ENCODE measurements at places on chromosomes 4 and X.

GRCh38 chr4:101282076-101282844 lies 65.1 kb downstream of the PPP3CA start:
- peak; percentile 36 for DNase-seq

DNA sequence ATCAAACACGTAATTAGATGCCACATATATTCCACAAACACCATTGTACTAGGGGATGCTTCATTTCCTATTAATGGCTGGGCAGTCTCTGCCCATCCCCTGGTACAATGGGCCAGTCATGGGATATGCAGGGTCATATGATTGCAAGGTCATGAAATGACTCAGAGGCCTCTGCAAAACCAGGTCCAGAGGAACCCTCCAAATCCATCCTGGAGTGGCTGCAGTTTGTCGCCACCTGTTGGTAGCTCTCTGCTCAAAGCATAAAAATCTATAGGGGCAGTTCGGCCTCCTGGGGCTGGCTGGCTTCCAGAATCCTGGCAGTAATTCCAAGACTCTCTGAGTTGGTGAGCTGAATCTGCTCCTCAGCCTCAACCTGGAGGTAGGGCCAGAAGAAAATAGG lies 22.9 kb upstream of the PUDP start:
- peak; percentile 38 for DNase-seq

GRCh38 chr4:167688660-167689142 lies 403.6 kb upstream of the ANXA10 start:
- DNase-seq: no peak

DNA sequence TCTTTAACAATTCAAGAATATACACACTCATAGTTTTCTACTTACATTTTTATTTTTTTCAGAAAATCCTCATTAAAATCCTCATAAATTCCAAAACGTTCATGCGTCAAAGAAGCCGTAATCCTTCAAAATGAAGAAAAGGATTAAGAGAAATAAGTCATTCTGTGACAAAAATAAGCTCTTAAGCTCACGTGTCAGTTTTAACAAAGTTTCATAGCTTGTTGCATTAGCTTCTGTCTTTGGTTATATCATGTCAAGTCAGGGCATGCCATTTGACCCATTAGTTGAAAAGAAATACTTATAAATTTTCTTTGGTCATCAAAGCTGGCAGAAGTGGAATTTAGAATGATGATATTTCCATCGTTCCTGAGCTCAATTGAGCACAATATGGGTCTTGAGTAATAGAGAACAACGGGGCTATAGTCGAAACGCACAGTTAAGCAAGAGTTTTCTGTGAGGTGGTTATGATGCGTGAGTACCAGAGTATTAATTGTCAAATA lies 185.2 kb upstream of the CTSO start:
- no peak for DNase-seq

DNA sequence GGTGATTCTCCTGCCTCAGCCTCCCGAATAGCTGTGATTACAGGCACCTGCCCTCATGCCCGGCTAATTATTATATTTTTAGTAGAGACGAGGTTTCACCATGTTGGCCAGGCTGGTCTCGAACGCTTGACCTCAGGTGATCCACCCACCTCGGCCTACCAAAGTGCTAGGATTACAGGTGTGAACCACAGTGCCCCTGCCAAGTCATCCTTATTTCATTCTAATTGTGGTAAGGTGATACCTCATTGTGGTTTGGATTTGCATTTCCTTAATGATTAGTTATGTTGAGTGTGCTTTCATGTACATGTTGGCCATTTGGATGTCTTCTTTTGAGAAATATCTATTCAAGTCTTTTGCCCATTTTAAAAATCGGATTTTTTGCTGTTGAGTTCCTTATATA lies 93.0 kb downstream of the USP9X start:
- peak; percentile 2 for DNase-seq

GRCh38 chr4:97238956-97239666 lies 904.2 kb downstream of the STPG2 start:
- DNase-seq: no peak

- no peak for DNase-seq
Observed at GRCh38 chrX:44731160-44731559, 112.7 kb upstream of the DUSP21 start.
